ENCODE measurements at places on chromosomes 3 and 15.

- DNase-seq = no peak
These were observed 132.1 kb downstream of the FEZF2 start for GRCh38 chr3:62241279-62241678.

GRCh38 chr3:2772803-2773202, 337.4 kb downstream of the IL5RA start:
- DNase-seq = no peak

DNA sequence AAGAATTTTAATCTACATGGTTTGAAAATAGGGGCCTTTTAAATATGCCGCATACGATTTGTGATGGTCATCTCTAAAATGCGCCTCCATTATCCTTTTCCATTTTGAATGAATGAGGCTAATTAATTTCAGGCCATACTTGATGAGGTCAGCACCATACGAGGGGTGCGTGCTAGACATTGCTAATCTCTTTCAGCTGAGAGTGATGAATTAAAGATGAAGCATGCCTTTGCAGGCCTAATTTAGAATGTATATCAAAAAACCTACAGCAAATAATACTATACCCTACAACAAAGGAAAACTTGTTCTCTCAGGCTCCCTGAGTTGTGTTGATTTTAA, 18.6 kb upstream of the NR2F2 start:
- no peak for DNase-seq

- DNase-seq = no peak
These were observed 268.1 kb upstream of the UBE2E2 start for GRCh38 chr3:22935040-22935439.

DNA sequence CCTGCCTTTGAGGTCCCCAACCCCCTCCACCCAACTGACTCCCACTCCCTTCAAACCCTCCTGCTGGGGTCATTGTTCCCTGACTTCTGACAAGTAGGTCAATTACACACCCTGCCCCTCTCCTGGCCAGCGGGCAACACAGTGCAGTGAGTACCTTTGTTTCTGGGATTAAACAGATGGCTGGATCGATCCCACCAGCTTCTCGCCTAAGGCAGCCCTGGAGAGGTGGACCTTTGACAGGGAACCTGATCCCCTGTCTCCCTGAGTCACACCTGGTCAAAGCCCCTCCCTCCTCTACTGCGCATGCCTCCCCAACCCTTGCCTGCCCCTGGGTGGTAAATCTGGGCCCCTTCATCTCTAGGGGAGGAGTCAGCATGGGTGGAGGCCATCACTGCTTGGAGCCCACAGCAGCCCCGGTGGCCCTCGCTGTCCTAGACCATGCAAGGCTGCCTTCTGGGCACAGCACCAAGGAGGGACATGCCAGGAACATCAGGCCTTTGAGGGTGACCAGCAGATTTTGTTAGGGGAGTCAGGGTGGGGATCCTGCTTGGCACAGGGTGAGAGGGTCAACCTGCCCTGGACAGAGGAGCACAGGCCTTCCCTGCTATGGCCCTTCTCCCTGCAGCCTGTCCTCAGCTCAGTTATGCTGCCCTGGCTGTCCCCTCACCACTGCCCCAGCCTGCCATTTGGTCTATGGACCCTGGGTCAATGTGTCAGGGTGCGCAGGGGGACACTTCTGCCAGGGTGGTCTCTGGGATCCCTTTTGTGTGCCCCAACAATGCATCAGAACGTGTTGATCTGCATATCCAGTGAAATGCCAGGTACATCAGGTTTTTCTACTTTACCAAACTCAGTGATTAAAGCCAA, 9.8 kb upstream of the PRR23E start:
- DNase-seq = no peak

DNA sequence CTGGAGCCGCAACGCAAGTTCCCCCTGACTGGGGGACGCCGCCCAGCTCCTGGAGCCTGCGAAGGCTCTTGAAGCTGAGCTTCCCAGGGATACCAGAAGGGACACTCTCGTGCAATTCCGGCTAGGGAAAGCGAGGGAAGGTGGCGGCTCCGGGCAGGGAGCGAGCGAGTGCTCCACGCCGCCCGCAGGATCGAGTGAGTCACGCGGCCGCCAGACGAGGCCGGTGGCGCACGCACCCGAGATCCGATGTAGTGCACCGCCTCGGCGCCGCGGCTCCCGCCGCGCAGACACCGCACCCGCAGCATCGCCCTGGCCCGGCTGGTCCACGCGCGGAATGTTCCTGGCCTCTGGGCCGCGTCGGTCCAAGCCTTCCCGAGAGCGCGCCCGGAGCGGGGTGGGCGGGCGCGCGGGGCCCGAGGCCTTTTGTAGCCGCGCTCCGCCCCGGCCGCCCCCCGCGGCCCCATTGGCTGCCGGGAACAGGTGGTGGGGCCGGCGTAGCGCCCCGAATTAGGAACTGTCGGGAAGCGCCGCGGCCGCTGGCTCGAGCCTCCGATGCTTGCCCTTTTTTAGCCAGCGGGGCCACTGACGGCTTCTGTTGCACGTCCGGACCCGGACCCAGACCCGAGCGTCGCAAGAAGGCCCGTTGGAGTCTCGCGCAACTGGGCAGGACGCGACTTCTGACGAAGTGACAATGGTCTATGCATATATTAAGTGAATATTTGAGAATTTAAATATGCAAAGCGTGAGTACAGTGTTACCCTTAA, at the start of gene GATM:
Gene GATM (minus strand): TSS at position 396 of the 764 bp plus-strand sequence. CDS start 91 bp downstream, at position 305.
- peak; percentile 53 for DNase-seq

DNA sequence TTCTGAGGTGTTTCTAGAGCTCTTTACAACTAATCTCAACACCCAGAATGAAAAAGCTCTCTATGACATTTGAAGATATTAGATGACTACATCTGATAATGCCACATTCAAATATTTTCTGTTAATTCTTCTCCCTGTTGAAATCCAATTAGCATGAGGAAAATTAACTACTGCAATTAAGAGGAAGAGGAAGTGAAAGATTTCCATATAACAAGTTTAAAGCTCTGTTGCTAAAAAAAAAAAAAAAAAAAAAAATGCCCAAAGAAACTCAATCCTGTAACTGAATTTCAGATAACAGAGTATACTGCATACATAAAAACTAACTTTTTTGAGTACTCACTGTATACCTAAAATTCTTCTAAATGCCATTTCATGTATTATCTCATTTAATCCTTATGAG, 109.8 kb downstream of the TNIK start:
- no peak for DNase-seq

GRCh38 chr15:88705769-88706165, 67.0 kb downstream of the ISG20 start:
- no peak for DNase-seq

GRCh38 chr3:36786921-36787890, 22.9 kb upstream of the DCLK3 start:
- no peak for DNase-seq

GRCh38 chr3:111392894-111393398, 149.1 kb upstream of the CD96 start:
- DNase-seq = no peak

DNA sequence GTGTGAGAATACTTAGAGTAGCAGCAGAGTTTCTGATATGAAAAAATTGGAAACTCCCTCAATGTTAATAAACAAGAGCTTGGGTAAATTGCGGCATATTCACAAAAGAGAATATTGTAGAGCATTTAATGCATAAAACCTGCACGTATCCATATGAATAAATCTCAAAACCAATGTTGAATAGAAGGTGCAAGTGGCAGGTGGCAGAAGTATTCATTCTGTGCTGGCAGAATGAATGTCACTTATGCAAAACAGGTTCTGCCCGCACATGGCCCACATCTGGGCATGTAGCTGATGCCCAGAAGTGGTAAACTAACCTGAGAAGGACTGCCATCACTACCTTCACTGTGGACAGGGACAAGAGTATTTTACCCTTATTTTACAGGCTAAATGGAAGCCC, 14.1 kb upstream of the PRSS50 start:
- no peak for DNase-seq

- no peak for DNase-seq
These were observed 71.5 kb downstream of the LDHAL6B start for GRCh38 chr15:59278120-59278519.

DNA sequence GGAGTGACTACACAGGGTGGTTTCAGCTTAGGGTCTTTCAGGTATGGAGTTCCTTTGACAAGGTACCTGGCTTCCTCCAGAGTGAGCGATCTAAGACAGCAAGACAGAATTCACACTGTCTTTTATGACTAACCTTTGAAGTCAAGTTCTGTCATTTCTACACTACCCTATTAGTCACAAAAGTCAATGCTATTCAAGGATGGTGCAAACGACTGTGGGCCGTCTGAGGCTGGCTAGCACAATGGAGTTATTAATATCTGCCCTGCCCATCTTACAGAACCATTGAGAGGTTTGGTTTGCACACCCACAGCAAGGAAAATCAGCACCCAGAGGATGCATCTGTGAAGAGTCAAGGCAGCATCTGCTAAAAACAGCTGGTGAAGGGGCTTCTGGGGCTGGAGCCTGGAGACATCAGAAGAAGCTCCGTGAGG, 62.9 kb upstream of the XCR1 start:
- DNase-seq = no peak
